AG10803 (cell line): ENCODE measurements at places on chromosomes 3 and 15.

- no peak for DNase-seq
Measured at GRCh38 chr3:124650798-124651197, 79.5 kb upstream of the UMPS start.

DNA sequence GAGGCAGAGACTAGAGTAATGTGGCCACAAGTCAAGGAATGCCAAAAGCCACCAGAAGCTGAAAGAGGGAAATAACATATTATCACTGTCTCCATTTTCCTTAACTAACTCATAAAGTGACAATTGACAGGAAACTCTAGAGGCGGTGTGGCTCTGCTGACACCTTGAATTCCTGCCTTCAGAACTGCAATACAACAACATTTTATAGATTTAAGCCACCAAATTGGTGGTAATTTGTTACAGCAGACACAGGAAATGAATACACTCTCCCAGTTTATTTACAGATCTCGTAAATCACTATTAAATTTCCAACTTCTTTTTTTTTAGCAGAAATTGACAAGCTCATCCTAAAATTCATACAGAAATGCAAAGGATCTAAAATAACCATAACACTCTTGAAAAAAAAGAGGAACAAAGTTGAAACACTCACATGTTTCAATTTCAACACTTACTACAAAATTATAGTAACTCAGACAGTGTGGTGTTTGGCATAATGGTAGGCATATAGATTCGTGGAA, 449.9 kb downstream of the OTOL1 start:
- DNase-seq, result no peak

DNA sequence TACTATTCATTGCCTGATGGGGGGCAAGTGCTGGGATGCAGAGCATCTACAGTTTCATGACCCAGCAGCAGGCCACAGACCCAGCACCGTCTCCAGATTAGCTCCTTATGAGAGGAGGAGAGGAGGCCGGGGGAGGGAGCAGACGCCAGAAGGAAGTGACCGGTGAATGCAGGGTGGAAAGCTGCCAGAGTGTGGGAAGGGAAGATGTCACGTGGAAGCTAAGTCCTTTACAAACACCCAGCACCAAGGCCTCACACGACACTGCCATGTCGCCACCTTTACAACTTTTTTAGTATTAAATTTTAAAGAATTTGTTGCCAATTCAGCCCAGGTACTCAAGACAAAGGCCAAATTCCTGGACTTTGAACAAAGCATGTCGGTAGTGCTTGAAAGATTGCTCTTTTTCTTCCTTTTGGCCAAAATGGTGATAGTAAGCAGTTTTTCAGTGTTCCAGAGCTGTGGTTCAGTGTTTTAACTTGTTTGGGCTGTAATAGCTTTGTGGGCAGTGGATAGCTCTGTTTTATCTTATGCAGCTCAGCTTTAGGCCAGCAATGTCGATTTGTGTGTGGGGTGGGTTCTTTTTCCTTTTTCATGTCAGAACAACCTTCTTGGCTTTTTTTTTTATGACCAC, 58.2 kb downstream of the ZBTB38 start:
- peak; percentile 80 for DNase-seq

- DNase-seq, result no peak
Measured at GRCh38 chr15:95880630-95881029, 449.9 kb upstream of the NR2F2 start.

DNA sequence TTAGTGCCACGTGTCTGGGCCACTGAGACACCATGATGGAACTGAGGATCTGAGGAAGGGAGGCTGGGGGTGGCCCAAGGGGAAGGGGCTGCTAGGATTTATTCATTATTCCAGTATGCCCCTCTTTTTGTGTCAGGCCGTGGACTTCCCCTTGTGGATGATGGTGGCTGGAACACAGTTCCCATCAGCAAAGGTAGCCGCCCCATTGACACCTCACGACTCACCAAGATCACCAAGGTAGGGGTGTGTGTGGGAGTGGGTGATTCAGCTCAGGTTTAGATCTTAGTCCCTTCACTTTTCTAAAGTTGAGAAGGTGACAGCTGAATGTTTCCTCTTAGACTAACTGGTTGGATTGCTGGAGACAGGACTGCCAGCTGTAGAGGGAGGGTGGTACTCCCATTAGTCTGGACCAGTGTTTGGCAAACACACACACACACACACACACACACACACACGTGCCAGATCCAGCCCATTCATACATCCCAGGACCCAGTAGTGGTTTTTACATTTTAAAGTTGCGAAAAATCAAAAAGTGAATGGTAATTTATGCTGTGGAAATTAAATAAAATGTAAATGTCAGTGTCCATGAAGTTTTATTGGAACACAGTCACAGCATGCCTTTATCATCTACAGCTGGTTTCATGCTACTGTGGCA, 11.4 kb downstream of the EIF4G1 start:
- DNase-seq, result no peak

DNA sequence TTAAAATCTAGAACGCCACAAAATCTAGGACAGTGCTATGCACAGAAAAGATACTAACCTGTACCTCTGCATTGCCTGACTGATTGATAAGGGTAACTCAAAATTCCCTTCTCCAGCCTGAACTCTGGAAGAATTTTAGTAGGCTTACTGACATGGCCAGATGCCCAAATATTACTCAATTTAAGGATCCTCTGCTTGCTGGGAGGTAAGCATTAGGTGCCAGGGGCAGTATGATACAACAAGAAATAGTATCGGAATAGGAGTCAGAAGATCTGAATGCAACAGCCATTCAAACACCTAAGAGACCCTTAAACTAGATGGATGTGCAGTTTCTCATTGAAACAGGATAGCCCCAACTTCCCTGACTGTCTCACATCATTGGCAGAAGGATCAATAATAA, 45.4 kb downstream of the CERS3 start:
- DNase-seq, result no peak

DNA sequence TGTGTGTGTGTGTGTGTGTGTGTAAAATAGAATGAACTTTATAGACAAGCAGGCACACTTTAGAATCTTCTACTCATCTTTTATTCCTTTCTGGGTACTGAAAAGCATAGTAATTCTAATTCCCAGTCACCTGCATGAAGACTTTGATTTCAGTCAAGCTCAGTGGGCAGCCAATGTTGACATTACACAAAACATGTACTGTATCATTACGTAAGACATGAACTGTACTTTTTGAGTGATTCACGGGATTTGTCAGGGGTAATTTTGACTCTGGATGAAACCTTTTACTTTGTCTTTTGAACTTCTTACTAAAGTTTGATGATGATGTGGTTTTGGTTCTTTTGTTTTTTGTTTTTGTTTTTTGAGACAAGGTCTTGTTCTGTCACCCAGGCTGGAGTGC, 38.8 kb downstream of the PTPRG start:
- DNase-seq, result no peak

DNA sequence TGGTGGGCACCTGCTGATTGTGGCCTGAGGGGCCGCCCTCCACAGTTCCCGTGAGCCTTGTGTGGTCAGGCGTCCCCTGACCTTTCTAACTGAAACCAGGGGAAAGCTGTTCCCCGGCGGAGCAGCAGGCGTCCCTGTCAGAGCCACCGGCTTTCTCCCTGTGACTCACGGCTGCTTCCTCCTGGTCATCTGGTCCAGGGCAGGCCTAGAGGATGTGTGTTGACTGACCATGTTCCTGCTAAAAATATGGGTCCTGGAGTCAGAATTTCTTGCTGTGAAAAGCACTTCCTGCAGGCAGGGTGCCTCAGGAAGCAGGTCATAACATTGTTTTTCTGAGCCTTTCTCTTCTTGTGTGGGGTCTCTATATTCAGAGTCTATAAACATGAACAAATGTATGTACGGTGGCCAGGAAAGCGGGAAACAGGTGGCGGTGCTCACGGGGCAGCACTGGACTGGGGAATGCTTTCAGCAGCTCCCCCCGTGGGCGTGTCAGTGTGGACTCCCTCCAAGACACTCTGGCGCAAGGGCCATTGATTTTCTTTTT, 38.4 kb upstream of the CGNL1 start:
- peak; percentile 40 for DNase-seq

DNA sequence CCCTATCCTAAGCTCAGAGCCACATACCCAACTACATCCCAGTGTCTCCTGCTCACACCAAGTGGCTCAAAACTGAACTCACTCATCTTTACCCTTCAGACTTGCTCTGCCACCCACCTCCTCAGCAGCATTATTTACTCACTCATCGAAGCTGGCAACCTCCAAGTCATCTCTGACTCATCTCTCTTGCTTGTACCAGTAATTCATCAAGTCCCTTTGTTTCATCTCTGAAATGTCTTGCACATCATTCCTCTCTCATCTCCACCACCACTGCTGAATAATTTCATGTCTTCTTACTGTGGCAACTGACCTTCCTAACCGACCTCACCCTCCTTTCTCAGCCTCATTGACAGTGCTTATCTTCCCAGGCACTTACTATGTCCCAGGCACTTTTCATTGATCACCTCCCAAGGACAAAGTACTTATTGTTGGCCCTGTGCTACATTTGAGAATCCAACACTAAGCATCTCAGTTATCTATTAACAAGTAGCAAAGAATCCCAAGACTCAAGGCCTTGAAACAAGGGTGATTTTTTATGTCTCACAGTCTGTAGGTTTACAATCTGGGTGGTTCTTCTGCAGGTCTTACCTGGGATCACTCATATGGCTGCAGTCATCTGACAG, 82.0 kb downstream of the MRPL46 start:
- DNase-seq, result peak; percentile 60

- no peak for DNase-seq
Measured at GRCh38 chr15:79084308-79084968, 6.1 kb downstream of the RASGRF1 start.

- DNase-seq, result no peak
Measured at GRCh38 chr3:171077261-171077660, 50.7 kb upstream of the SLC2A2 start.

GRCh38 chr15:61910839-61911369, 149.3 kb downstream of the VPS13C start:
- no peak for DNase-seq

- no peak for DNase-seq
Measured at GRCh38 chr15:28873585-28874190, 12.1 kb upstream of the APBA2 start.

DNA sequence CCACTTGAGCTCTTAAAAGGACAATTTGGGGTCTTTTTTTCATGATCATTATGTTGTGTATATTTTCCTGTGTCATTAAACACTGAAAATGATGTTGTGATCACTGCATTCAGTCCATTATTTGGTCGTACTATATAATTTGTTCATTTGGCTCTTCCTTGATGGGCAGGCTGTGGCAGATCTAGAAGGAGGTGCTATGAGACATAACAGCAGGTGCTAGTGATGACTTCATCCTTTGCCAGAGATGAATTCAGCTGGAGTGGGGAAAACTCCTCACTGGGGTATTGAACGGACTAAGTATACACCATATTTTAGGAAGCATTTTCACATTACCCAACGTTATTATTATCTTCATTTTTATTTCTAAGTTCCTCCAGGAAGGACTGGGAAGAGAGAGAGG, 12.0 kb downstream of the CMTM7 start:
- DNase-seq, result no peak

DNA sequence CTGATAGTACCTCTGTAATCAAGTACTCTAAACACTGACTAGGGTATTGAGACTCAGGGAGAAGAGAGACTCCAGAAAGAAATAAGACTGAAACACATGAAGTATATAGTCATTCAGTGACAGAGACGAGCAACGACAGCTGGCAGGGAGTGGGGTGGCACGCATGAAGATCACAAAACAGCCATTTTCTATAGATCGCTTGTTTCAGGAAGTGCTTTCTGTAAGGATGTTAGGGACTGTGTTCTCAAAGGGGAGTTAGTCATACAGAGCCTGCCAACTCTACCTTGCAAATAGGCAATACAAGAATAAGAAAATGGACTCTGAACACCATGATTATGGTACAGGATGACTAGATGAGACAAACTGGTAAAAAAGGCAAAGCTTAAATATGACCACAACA, 139.5 kb downstream of the TBL1XR1 start:
- no peak for DNase-seq

- DNase-seq, result no peak
Measured at GRCh38 chr15:66226736-66227135, 26.8 kb downstream of the MEGF11 start.

DNA sequence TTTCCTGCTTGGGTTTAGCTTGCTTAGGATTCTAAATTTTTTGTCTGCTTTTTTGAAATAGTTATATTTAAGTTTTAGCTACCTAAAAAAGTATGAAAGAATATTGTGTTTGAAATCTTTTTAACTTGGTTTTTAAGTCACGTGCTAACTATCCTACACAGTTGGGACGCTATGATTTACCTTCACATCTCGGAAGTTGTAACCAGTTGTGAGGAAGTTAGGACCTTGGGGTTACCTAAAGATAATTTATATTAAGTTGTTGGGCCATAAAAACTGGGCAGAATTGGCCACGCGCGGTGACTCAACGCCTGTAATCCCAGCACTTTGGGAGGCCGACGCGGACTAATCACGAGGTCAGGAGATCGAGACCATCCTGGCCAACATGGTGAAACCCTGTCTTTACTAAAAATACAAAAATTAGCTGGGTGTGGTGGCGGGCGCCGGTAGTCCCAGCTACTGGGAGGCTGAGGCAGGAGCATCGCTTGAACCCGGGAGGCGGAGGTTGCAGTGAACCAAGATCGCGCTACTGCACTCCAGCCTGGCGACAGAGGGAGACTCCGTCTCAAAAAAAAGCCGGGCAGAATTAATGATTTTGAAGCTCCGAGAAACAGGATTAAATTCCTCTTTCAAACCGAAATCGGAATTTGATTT, 1.0 kb downstream of the ZFAND6 start:
- peak; percentile 27 for DNase-seq

GRCh38 chr3:45644791-45645201, 44.4 kb upstream of the SACM1L start:
- peak; percentile 86 for DNase-seq

DNA sequence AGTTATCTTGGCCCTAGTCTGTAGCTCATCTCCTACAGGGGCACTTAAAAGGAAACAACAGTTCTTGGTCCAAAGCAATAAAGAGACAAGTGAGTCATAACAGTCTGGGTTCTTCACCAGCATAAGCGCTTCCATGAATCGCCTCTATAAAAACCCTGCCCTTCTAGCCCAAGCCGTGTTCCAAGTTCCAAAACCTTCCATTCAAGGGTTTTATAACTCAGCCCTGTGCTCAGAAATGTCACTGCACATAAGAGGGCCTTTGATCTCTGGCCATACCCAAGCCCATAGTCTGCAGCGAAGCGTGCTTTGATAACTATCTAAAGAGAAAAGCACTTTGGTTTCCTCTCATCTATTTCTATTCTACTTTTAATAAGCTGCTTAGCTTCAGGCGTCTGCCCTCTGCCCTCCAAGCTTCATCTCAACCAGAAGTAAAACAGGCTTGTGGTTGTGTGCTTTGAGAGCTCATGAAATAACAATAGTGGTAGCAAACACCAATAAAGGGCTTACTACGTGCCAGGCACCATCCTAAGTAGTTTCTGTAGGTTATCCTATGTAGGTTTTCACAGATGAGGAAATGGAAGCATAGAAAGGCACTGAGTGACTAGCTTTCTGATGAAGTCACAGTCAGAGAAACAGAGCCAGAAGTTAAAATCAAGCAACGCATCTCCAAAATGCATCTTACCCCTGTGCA, 64.0 kb upstream of the AKAP13 start:
- DNase-seq, result peak; percentile 46

DNA sequence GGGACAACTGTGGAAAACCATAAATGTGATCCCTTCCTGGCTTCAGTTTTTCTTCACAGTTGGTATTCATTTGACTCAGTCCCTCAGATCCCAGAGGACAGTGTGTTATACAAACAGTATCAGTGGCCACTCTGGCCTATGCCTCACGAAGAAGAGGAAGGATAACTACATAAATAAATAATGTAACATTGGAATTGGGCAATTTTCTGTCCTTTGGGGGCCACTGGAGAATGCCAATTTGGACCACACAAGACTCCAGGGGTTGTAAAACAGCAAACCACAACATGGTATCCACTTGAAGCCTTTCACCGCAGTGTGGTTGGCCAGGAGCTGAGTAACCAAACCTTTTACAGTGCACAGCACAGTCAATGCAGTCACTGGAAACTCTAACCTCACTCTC, 1077.0 kb downstream of the ROBO2 start:
- peak; percentile 1 for DNase-seq
